ENCODE measurements at places on chromosomes 7 and 10.

DNA sequence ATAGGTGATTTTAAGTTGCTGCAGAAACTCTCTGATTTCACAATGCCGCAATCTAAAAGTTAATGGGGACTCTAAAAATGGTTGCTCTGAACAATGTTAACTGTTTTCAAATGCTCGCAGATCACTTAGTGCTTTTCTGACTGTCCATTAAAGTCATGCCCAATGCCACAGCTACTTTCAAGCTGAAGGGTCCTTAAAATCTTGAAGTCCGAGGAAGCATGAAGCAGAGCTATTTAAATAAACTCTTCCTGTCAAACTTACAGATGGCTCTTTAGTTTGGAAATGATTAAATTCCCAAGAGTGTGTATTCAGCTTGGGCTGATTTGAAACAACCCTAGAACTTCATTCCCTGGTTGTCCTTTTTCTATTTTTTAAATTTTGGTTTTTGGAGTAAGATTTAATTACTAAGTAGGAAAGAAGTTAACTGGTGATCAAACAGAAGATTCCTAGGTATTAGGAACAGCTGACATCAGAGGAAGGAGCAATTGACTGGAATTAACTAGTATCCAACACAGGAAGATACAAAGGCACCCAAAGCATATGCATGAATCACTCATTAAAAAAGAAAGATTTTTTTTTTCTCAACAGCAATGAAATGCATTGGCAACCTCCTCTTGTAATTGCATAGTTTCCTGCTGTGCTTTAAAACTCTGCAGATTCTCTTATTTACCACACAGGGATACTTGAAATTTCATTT is 105.1 kb downstream of the NRP1 start:
- DNase-seq: no peak

GRCh38 chr7:29207162-29207801 is 12.7 kb downstream of the CHN2 start:
- DNase-seq: no peak

GRCh38 chr7:99457650-99458493 is 8.1 kb downstream of the ATP5MF start:
- no peak for DNase-seq

- DNase-seq: no peak
Observed at GRCh38 chr7:34734771-34735170, 76.8 kb downstream of the NPSR1 start.

DNA sequence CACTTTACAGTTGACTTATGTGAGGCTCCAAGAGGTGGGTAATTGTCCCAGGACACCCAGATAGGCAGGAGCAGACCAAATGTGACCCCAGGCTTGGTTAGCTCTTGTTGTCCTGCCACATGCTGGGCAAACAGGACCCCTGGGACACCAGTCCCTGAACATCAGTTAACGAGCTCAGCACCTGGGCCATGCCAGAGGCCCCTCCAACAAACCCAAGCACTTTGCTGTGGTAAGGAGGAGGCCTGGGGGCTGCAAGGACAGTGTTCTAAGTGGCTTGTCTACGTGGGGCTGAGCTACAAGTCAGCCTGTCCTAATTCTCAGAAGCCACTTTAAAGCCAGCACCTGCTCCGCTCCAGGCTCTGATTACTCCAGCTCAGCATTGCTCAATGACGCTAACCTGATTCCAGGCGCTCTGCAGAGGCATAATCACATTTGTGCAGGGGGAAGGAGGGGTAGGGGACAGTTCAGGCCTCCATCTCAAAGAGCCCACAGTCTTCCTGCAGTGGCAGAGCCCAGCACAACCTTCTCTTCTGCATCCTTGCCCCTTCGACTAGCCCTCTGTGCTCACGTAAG is 57.2 kb downstream of the DDC start:
- DNase-seq: no peak

GRCh38 chr7:47944536-47945260 is 3.6 kb downstream of the PKD1L1 start:
- DNase-seq: no peak

GRCh38 chr7:125195156-125195555 is 265.5 kb upstream of the POT1 start:
- no peak for DNase-seq

DNA sequence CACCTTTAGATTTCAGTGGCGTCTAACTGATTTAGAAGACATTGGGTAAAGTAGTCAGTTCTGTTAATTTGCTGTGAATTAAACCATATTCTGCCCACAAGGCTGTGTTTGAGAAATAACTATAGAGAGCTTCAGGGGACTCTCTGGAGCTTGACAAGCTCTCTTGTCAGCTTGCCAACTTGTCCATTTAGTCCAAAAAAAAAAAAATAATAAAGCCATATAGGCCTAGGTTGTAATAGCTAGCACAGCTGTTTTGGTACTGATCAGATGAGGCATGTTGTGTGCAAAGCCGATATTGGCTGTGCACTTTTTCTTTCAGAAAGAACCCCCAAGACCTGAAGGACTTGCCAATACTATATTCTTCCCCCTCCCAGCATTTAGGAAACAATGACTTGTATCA is 20.2 kb upstream of the ZNF282 start:
- no peak for DNase-seq

DNA sequence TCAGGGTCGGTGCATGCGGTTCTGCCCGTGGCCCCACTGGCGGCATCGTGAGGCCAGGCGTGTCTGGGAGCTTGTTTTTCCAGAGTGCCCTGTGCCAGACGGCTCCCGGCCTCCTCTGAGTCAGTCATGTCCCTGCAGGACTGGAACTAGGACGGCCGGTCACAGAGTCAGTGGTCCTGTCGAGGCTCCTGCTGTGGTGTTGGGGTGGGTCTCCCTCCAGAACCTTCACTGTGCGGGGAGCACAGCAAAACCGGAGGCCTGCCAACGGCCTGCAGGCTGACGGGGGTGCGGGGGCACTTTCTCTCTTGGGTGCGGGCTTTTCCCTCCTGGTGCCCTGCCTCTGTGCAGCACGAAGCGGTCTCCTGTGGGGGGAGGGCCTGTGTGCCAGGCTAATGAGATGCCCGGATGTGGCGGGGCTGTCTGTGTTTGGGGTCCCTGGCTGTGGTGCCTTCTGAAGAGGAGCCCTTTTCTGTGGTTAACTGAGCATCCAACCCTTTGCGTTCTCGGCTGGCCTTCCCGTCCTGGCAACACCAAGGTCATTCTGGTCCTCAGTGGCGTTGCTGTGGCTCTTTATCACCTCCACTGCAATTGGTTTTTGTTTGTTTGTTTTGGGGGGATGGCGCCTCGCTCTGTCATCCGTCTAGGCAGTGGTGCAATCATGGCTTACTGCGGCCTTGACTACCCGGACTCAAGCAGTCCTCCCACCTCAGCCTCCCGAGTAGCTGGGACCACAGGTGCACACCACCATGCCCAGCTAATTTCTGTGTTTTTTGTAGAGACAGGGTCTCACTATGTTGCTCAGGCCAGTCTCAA is 8.0 kb downstream of the GET4 start:
- no peak for DNase-seq

DNA sequence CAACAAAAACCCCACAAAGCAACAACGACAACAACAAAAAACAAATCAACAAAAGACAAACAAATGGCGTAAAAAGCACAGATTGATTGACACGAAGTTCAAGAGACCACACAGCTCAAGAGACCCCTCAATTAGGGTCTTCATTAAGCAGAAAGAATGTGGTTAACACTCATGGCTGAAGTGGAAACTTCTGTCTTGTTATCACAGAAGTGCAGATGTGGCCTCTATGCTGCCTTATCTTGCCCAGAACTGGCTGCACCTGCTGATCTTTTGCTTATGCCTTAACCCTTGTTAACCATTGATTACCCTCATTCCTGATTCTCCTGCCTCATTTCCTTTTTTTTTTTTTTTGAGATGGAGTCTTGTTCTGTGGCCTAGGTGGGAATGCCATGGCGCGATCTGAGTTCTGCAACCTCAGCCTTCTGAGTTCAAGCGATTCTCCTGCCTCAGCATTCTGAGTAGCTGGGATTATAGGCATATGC is 3.5 kb upstream of the DAGLB start:
- DNase-seq: no peak

DNA sequence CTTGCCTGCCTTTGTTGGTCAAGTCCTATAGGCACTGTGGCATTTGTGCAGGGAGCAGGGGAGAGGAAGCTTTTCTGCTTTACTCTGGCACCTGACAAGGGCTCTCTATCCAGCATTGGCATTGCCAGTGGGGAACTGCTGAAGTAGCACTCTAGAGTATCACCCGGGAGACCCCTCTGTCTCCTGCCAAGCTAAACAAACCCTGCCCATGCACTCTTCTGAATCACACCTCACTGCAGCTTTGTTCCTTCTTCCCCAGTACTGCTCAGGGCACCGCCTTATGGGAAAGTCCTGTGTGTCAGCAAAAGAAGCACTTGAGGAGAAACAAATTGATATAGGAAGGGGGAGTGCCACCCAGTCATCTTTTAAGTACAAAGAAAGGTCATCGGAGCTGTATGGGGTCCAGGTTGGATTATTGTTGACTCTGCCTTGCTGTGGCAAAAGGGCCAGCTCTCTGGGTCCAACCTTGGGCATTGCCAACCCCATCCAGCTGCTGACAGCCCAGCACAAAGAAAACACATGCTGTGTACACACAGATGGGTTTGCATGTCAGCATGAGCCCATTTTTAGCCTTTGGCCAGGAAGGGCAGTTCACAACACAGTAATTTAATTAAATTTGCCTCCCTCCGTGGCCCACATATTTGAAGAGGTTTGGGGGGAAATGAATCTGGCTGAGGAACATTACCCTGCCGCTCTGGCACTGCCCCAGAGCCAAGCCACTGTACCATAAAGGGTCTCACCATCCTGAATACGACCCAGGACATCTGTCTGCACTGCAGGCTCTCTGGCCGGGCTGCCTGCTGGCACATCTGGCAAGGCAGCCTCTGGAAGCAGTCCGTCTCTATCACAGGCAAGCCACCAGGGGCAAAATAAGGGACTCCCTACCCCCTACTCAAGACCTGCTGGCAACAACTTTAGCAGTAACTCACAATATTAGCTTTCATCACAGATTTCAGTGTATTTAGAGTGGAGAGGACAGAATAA is 13.1 kb downstream of the LRRC4 start:
- DNase-seq: no peak

DNA sequence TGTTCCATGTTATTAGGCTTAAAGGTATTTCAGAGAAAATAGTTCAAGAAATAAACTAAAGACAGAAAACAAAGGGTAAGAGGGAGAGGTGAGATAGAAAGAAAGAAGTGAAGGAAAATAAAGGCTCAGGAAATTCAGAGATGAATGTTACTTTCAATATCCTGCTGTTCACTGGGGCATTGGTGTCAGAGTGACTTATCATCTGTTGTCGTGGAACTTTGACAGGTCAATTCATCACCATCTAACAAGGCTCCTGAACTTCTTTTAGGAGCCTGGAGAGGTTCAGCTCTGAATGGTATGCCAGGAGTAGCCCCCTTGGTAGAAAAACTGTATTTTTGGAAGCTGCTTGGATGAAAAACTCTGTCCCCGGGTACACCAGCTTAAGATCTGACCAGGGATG is 100.1 kb downstream of the KLF6 start:
- DNase-seq: no peak

DNA sequence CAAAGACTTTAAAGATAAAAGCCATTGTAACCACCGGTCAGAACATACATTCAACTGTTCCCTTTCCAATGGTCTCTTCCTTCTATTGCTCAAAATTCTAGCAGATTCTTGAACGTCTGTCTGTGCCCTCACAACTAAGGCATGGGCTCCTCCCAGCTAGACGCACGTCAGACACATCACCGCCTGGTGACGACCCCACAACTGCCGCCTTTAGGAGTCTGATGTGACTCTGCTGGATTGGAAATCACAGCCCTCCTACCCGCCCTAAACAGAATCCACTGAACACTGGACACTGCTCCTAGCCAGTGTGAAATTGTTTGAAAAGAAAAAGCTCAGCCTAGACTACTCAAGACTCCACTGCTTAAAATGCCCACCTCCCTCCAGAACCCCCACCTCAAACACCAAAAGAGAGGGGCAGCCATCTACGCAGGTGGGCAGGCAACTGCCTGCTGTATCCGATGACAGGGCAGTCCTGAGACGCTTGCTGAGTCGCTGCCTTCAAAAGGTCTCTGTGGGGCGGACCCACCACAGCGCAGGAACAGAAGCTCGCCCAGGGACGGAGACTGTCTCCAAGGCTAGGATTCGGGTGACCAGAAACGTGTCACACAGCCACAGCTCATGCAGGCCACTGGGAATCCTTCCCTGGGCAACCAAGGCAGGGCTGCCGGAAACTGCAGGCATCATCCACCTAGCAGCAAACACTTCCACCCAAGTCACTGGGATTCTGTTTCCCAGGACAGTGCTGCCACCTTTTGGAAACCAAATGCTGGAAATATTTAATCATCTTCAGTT is 34.7 kb downstream of the GSDME start:
- DNase-seq: no peak

- DNase-seq: no peak
Observed at GRCh38 chr10:49174261-49174925, 13.8 kb downstream of the TMEM273 start.

DNA sequence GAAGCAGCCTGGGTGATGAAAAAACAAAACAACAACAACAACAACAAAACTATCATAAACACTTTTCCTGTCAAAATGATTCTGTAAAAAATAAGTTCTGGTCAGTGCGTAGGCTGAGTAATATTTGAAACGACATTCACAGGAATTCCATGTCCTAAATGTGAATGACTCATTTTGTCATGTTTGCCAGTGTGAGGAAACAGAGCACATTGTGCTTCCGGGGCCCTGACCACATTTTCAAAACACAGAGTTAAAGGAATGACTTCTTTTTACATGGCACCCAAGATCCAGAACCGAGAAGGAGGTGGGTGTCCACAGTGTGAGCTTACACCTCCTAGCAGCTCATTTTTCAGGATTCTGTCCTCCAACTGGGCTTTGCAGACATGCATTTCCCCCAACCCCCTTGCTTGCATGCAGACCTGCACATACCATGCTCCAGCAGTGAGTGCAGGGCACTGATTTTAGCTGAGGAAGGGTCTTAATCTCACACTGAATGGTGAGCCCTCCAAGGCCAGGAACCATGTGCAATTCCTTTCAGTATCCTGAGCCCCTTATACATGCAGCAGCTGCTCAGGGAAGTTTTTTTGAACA is 3.0 kb downstream of the CLRN3 start:
- DNase-seq: no peak

GRCh38 chr10:78972160-78972946 is 96.4 kb upstream of the ZMIZ1 start:
- no peak for DNase-seq

DNA sequence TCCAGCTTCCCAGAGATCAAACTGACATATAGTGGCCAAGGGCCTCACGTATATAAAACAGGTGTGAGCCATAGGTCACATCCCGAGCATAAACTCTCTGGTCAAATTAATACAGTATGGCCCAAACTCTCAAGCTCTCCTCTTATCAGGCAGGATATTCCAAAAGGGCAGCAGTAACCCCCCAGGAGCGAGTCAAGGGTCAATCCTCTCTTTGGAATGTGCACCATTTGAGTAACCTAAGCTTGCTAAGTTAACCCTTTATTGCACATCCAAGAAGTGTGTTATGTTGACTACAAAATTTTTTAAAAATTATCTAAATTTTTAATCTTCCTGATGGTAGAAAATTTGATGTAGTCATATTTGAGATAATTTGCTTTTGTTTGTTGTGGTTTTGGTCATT is 4.5 kb upstream of the TRIM24 start:
- no peak for DNase-seq

- DNase-seq: no peak
Observed at GRCh38 chr7:102175423-102176170, 111.1 kb upstream of the SH2B2 start.

- DNase-seq: no peak
Observed at GRCh38 chr10:128684215-128684614, 558.0 kb upstream of the MKI67 start.

GRCh38 chr10:74991435-74991834 is 120.0 kb upstream of the SAMD8 start:
- no peak for DNase-seq
